ENCODE measurements at places on chromosomes 2 and 18.
A peak's percentile ranks its signal among the peaks of the same experiment; 100 is the strongest.

GRCh38 chr2:207223051-207223450 is 57.3 kb upstream of the KLF7 start:
- no peak for DNase-seq

DNA sequence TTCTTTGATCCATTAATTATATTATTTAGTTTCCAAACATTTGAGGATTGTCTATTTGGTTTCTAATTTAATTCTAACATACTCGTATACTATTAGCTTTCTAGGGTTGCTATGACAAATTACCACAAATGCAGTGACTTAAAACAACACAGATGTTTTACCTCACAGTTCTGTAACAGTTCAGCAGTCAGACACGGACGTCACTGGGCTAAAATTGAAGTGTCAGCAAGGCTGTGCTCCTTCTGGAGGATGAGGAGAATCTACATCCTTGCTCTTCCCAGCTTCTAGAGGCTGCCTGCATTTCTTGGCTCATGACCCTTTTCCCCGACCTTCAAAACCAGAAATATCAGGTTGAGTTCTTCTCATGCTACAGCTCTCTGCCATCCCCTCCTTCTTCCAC is 117.6 kb downstream of the TFCP2L1 start:
- DNase-seq: no peak

DNA sequence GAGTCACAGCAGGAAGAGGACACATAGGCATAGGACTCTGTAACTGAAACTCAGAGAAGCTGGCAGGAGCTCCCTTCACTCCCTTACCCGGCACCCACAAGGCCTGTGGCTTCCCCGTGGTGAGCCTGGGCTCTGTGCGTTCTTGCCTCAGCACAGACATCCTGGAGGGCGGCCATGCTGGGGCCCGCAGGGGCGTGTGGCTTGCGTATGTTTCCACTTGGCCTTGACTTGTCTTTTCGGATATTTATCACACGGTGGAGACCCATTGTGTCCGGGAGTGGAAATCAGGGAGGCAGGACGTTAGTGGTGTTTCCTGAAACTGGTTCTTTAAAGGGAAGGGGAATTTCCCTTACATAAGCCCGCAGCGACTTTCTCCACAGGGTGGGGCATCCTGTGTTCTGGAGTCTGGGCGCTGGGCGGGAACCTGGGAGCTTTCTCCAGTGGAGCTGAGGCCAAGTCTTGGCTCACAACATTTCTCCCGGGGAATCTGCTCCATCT is 49.9 kb upstream of the EML6 start:
- DNase-seq: no peak

DNA sequence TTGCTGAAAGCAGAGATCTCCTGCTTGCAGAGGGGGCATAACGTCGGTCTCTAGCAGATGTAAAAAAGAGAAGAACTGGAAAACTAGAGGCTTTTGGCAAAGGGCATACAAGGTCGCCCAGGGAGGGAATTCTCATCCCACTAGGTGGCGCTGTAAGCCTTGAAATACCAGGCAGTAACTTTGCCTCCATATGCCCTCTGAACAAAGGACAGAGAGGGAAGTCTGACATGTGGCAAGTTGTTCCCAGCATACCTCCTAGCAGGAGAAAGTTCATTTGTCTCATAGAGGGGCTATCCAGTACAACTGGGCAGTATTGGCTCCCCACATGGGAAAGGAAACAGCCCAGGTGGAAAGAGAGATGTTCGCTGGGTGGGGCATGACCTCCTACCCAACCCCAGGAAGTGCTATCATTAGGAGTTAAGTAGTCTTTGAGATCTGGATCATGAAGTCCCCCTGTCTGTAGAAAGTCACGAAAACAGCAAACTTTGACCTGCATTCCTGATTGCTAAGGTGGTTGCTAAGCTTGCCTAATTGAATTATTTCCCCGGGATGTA is 39.9 kb downstream of the STK17B start:
- peak; percentile 66 for DNase-seq

GRCh38 chr2:66252109-66252508 is 182.8 kb upstream of the MEIS1 start:
- no peak for DNase-seq

DNA sequence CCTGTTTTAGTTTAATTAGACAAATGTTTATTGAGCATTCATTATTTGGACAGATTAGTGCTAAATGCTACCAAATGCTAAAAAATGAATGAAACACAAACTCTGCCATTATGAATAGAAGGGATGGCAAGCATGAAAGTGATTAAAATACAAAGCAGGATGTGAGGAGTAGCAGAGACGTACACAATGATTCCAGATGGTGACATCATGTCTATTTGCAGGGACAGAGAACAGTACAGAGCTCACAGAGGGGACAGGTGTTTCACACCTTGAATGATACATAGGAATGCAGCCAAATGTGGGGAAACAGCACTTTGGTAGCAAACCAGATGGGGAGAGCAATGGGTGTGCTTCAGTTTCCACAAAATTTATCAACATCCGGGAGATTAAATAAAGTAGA is 76.3 kb downstream of the CD226 start:
- no peak for DNase-seq

DNA sequence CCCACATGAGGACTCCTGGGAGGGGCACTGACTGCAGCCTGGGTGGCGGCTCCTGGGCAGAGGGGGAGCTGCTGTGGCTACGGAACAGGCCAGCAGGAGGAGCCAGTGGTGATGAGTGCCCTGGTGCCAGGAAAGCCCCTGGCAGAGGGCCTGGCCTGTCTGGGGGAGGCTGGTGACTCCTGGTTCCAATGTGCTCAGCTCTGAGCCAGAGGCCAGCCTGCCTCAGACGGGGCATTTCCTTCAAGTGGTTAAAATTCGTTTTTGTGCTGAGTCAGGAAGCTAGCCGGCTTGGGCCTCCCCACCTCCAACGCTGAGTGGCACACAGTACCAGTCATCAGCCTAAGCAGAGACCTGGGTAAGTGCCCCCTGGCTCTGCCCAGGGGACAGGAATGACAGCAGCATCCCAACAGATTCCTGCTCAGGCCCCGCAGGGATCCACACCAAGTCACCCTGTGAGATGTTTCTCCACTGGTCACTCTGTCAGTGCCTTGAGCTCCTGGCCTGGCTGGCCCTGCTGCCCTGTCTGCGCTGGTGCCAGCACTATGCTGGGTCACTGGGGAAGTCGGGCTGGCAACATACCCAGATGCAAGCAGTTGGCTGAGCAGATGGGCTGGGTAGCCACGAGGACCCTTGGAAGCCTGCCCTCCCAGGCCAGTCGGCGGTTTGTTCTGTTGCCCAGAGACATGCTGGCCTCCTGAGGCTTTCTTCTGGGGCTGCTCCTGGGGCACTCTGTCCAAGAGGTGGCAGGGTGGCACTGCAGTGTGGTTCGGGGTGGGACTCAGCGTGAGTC is 7.1 kb upstream of the KLF11 start:
- peak; percentile 43 for DNase-seq

DNA sequence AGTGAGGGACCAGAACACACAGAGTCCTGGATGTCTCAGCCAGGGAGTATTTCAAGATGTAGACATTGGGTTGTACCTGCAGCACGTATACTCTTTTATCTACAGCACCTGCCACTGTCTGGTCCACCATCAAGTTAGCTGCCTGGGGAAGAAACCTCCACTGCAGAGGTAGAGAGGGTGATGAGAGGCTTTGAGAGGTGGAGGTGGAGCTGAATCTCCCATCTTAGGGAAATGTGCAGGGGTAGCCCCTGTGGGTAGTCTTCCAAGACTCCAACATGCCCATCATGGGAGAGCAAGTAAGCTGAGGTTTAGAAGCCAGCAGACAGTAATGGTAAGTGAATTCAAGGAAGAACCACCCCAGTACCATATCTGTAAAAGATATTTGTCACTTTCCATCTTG is 93.3 kb upstream of the CELF4 start:
- DNase-seq: no peak

DNA sequence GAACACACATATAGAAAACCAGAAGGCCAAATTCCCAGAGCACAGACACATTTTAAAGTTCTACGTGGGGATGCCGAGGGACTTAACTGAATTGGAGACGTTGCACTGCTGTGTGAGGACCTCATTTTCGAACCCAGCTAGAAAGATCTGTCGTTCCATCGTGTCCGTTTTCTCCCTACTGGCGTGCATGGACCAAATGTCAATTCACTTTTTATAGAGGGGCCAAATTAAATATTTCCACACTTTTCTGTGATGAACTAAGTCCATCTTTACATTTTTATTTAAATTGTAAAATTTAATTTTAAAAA is 692 bp upstream of the TSHZ1 start:
- no peak for DNase-seq

DNA sequence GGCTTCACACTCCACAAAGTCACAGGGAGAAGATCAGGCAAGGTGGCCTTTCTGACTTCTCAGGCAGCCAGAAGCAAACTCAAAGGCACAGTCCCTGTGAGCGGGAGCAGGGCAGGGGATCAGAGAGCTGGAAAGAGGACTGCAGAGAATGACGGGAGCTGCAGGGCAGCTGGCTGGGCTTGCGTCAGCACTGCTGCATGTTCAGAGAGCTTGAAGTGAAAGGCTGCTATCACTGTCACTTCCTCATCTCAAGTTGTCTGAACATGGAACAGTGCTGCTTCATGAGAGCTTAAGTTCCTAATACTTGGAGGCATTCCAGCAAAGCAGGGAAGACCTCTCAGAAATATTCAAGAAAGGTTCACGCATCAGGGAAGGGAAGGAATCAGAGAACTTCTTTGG is 20.4 kb downstream of the TGFBRAP1 start:
- DNase-seq: no peak

GRCh38 chr2:85015653-85016360 is 44.8 kb downstream of the KCMF1 start:
- DNase-seq: no peak

- DNase-seq: no peak
Observed at GRCh38 chr2:24771764-24772586, 21.2 kb downstream of the PTRHD1 start.

DNA sequence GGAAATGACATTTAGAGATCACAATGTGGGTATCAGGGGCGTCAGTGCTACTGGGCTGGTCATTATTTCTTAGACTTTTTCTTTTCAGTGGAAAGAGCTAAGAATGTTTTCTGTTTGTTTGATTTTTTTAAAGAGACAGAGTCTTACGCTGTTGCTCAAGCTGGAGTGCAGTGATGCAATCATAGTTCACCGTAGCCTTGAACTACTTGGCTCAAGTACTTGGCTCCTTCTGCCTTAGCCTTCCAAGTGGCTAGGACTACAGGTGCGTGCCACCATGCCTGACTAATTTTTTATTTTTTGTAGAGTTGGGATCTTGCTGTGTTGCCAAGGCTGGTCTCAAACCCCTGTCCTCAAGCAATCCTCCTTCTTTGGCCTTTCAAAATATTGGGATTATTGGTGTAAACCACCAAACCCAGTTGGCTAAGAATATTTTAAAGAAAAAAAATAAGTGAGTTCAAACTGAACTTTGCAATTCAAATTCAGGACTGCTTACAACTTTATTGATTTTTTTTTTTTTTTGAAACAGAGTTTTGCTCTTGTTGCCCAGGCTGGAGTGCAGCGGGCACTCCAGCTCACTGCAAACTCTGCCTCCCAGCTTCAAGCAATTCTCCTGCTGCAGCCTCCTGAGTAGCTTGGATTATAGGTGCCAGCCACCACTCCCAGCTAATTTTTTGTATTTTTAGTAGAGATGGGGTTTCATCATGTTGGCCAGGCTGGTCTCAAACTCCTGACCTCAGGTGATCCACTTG is 154.2 kb downstream of the MIB1 start:
- no peak for DNase-seq

DNA sequence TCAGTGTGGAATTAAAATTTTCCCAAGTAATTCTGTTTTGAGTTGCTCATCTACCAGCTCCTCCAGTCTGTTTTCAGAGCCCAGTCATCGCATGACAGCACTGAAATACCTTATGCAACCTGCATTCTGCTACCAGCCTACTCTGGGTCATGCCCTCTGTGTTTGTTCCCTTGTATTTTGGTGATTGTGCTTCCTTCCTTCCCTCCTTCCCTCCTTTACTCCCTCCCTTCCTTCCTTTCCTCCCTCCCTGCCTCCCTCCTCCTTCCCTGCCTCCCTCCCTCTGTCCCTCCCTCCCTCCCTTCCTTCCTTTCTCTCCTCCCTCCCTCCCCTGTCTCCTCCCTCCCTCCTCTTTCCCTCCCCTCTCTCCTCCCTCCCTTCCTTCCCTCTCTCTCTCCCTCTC is 289.6 kb downstream of the CDH2 start:
- DNase-seq: no peak

DNA sequence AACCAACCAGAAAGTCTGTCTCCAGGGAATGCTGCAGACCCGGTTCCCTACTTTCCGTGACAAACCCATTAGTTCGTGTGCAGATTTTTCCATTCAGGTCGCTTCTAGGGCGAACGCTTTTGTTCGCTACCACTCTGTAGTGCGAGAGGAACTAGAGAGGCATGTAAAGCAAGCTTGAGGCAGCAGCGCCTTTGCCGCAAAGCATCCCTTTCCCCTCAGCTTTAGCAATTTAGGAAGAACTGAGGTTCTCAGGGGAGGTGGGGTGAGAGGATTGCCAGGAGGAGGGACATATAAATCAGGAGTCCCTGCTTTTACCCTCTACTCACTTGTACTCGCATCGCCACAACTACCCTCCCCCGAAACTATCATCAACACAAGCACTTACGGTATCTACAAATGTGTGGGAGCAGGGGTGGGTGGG is 748 bp upstream of the ZNF804A start:
- no peak for DNase-seq

GRCh38 chr2:215930505-215931253 is 82.7 kb downstream of the MREG start:
- DNase-seq: no peak

DNA sequence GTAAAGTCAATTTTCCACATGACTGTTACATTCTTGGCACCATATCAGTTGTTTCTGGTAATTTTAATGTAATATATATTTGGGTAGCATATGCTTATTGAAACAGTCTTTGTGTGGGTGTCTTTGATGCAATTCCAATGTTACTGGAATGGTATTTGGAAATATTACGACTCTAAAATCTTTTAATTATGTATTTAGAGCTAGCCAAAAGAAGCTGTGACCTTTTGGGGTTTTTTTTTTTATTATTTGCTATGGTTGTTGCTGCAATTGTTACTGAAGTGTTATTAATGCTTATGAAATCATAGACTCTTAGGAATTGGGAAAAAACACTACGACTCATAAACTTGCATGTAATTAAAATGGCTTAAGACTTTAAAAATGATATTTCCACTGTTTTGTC is 95.9 kb downstream of the AOX1 start:
- DNase-seq: no peak

DNA sequence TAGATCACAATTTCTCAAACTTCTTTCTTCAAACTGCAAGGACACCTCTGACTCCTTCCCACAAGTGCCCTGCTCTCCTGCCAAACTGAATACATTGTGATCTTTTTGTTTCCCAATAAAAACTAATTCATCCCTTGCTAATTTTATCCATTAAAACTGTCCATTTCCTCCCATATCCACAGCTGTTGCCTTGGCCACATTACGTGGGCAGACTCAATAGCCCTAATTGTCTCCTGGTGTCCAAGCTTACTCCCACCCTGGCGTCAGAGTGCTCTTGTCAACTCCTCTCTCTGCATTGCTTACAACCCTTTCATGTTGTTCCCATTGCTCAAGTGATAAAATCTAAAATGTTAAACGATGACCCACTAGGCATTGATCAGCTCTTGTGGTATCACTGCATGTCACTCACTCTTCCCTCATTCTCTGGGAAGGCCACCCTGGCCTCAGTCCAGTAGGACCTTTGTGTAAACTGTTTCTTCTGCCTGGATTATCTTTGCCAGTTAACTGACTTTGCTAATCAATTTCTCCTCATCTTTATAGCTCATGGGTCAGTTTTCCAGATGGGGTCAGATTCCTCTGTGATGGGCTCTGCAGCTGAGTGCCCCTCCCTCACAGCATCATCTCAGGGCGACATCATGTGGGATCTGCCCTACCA is 525.0 kb downstream of the SLC4A3 start:
- no peak for DNase-seq
